NCI-H146 (cell line): ENCODE measurements at places on chromosomes 3 and 15.
A peak's percentile ranks its signal among the peaks of the same experiment; 100 is the strongest.

- DNase-seq, result no peak
These were observed 3.5 kb upstream of the ISG20 start for GRCh38 chr15:88635318-88635717.

DNA sequence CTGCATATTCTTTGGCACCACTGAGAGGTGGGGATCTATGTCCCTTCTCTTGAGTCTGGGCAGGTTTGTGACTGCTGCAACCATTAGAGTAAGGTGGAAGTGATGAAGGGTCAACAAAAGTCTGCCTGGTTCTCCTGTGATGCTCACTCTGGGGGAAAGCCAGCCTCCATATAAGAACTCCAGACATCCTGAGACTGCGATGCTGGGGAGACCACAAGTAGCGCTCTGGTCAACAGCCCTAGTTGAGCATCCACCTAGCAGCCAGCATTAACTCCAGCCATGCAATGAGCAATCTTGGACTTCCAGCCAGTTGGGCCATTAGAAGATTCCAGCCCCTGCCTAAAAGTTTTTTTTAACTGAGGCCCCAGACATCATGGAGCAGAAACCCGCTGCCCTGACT lies 62.8 kb downstream of the SCN11A start:
- no peak for DNase-seq

DNA sequence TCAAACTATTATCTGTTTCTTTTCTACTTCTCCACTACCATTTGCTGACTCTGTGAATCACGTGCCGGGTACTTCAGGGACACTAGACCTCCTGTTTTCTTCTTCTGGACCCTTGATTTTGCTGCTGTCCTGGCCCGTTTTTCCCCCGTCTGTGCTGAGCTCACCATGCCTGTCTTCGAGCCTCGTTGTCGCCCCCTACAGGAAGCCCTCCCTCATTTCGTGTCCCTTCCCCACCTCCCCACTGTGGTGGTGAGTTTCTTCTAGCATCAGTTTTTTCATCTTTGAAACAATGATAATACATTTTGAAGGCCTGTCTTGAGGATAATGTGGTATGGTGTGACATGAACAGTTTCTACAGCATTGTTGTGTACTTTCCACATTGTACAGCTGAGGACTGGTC lies 12.8 kb downstream of the GABRG3 start:
- DNase-seq, result no peak

- DNase-seq, result no peak
These were observed 5.5 kb downstream of the IFT80 start for GRCh38 chr3:160393346-160394008.

DNA sequence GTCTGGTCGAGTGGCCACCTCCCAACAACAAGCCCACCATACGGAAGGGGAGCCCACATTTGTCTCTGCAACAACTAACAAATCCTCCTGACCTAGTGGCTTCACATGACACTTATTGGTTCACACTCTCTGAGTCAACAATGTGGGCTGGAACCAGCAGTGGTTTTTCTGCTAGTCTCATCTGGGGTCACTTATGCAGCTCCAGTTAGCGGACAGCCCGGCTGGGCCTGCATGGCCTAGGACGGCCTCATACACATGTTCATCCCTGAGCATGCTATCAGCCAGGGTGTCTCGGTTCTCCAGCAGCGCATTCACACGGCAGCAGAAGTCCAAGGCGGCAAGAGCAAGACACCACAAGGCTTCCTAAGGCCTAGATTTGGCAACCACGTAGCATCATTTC lies 281.7 kb downstream of the XXYLT1 start:
- no peak for DNase-seq

DNA sequence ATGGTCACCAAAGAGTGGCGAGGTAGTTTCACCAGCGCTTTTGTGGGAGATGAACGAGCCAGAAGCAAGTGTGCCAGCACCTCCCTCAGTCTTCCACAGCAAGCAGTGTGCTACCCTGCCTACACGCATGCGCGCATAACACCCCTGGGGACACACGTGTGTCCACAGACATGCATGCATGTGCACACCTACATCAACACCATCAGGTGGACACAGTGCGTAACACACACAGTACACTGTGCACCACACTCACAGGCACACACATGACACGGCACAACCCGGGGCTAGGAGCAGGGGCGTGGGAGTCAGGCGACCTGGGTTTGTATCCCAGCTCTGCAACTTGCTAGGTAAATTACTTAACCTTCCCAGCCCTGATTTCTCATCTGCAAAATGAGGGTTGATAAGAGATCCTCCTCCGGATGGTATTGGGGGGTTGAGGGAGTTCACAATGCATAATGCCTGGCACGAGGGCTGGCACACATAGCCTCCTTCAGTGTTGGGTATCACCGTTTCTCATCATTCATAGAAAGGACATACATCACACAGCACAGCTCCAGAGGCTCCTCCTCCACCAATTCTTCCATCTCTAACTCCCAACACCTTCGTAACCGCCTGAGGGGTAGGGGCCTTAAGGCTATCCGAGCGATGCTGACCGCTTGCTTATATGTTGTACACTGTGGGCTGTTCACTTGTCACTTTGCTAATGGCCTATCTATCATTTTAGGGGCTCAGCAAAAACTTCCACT lies 174.9 kb downstream of the SMAD6 start:
- DNase-seq, result no peak

DNA sequence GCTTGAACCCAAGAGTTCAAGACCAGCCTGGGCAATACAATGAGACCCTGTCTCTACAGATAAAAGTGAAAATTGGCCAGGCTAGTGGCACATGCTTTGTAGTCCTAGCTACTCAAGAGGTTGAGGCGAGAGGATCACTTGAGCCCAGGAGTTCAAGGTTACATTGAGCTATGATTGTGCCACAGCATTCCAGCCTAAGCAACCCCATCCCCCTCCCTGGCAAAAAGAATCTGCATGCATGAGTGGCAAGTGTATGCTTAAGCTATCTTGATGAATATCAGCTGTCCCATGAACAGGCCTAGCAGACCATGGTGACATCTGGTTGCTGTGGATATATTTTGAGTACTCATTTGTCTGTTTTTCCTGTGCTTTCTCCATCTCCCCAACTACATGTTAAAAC lies 4.7 kb downstream of the ATRIP start:
- DNase-seq, result no peak

DNA sequence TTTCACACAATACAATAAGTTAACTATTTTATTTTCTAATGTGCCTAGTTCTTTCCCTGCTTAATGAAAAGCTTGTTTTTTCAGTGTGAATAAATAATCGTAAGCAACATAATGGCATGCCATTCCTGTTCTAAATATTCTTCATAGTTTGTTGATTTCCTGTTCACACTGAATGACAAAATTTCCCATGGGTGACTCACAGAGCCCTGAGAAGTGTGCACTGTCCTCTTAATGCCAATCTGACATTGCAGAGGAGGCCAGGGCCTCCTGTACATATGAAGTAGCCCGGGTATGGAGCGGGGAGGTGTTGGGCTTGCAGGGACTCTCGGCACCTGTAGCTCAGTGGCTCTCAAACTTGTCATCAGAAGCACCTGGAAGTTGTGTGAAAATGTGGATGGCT lies 24.3 kb downstream of the CCR3 start:
- DNase-seq, result no peak

DNA sequence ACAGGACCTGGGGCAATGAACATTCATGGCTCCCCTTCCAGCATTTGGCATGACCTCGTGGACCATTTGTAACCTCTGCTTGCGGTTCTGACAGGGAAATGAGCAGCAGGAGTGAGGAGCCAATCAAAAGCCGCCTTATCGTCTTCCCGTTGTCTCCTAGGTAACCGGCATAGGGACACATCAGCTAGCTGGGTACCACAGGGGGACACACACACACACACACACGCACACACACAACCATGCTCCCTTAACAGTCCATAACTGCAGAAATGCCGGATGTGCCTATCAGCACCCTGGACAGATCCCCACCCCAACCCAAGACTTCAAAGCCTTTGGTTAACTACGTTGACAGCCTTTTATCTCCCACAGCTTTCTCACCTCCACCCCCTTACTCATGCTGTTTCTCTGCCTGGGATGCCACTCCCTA lies 53.4 kb upstream of the CCDC174 start:
- DNase-seq, result peak; percentile 74

DNA sequence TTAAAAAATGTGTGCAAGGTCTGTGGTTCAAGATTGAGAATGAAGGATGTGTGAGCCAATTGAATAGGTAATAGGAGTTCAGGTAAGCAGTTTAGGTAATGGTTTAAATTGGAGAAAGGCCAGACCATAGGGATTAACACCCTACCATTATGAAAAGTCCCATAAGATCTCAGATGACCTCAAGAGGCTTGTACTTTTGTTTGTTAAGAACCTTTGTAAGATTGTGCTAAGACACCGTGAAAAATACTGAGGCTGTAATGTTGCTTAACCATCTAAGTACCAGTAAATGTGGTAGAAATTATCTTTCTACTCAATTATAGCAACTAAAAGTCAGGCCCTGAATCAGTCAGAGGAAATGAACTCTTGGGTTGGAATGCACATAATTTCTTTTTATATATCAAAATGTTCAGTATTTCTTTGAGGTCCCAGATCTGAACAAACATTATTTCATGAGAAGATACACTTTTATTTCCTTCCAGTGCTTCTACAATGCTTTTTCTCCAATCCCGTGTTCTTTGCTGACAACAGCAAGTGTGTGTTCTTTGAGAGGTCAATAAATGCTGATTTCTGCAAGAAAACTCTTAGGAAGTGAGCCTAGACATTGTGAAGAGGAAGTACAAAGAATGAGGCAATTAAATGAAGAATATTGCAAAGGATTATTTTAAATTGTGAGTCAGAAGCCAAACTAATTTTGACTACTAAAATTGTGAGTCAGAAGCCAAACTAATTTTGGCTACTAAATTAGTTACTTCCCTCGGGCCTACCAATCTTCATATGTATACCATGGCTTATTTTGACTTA lies 66.4 kb downstream of the TCF12 start:
- no peak for DNase-seq

DNA sequence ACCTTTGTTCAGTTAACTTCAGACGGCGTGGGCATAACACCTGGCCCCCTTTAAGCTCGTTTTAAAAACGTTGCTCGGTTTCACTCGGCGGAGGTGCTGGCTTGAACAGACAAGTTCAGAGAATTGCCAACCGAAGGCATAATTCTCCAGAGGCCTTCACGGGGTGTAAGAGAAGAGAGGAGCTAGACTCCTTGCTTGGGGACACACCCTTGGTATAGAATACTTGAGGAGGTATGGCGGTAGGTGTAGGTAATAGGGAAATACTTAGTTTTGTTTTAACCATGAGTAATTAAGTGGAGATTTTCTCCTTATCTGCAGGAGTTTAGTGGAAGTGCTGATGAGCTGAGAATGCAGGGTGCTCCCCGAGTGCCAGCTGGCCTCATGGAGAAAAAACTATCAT lies 921 bp downstream of the FBXL2 start:
- peak; percentile 29 for DNase-seq

DNA sequence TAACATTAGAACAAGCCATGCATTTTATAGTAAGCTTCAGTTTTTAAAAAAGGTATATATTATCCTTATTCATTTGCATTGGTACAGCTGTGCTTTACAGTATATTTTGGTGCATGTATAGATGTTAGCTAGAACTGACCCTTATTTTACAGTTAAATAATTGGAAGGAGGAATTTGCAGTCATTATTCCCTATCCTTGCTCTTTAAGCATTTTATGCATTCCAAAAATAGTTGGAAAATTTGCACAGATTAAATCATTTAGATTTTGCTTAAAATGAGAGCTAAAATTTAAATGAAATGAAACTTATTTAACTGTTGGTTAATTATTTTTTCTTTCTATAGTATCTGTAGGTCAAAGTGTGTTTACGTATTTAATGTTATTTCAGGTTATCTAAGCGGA lies 667.1 kb downstream of the NAALADL2 start:
- DNase-seq, result no peak

GRCh38 chr3:4547799-4548198 lies 54.7 kb downstream of the ITPR1 start:
- no peak for DNase-seq

GRCh38 chr3:159664653-159665052 lies 324.0 kb upstream of the IL12A start:
- no peak for DNase-seq

GRCh38 chr15:57198654-57199291 lies 177.5 kb upstream of the CGNL1 start:
- peak; percentile 90 for DNase-seq

DNA sequence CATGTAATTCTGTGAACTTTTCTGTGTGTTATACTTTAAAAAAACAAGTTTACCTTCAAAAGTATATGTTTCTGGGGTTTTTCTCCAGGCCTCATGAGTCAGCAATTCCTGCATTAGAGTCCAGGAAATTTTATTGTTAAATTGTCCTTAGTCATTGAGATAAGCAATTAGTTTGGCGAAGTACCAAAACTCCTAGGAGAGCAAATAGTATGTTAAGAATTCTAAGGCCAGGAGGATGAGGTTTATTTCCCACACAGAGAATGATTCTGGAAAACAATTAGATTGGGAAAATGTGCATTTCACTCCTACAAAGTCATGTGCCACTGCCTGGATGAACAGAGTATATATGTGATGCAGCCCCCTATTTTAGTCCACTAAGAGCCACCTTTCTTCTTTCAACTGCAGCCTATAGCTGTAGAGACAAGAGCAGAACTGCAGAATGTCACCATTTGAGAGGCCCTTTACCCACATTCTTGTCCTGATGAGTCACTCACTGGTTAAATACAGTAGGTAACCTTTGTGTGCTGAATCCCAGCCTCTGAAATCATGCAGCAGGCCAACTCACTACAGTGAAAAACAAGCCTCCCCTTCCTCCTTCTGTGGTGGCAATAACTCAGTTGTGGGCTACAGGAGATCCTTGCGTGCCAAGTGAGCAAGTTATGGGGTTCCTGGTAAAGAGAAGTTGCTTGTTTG lies 452.8 kb upstream of the THBS1 start:
- no peak for DNase-seq

GRCh38 chr15:92733934-92734521 lies 78.5 kb upstream of the FAM174B start:
- no peak for DNase-seq

DNA sequence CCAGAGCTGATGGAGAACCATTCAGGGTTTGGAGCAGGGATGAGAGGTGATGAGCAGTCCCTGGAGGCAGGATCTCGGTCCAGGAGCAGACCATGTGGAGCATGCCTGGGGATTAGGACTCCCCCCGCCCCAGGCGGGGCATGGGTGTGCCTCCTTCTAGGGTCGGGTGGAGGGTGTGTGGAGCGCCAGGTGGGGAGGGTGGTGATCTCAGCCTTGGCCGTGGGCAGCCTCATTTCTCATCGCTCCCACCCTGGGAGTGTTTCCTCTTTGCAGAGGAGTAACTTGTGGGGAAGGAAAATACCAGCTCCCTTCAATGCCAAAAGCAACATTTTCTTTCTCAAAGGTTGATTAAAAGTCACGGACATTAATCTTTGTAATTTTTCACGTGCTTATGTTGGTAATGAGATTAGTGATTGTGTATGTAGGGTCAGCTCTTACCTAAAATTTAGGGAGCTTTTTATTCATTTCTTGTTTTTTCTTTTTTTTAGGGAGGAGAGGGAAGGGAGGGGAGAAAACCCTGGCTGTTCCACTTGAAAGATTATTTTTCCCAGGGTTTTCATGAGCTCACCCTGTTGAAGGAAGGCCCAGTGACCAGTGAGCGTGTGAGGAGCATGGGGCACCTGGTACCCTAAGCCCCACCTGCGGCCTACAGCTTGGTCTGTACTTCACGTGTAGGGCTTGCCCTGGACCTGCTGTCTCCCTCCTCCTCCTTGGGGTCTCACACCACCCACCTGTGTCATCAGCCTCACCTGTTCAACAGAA lies 11.0 kb downstream of the FBLN2 start:
- DNase-seq, result no peak
